Sigmoid colon (tissue), 7 donors: ENCODE measurements at places on chromosomes 12 and 14. TPM values are rescaled to one million over a fixed set of nuclear protein-coding genes. Genes with fewer than 3 reads are reported as not detected.
A peak's percentile ranks its signal among the peaks of the same experiment; 100 is the strongest.

AQP5 gene
- not detected for total RNA-seq

NPFF gene
- total RNA-seq, result not detected

TMEM233 gene
- total RNA-seq, result not detected

NKX2-8 gene
- not detected for total RNA-seq

ANKRD9 gene
- total RNA-seq, result 16.3 TPM

LRRC10 gene
- not detected for total RNA-seq

VSIG10 gene
- 31.1 TPM for total RNA-seq

KLRC2 gene
- total RNA-seq, result not detected

OTX2 gene
- total RNA-seq, result not detected

TAOK3 gene
- 35.0 TPM for total RNA-seq

TMEM63C gene
- total RNA-seq, result 1.1 TPM

NANOG gene
- total RNA-seq, result under 0.01 TPM

OTOGL gene
- 0.71 TPM for total RNA-seq

PIANP gene
- 0.27 TPM for total RNA-seq

CIROP gene
- total RNA-seq, result 0.27 TPM

ARHGEF25 gene
- 140 TPM for total RNA-seq

POTEM gene
- not detected for total RNA-seq

A2ML1 gene
- total RNA-seq, result not detected

LMNTD1 gene
- 1.9 TPM for total RNA-seq

DACT1 gene
- total RNA-seq, result 8.2 TPM

DNA sequence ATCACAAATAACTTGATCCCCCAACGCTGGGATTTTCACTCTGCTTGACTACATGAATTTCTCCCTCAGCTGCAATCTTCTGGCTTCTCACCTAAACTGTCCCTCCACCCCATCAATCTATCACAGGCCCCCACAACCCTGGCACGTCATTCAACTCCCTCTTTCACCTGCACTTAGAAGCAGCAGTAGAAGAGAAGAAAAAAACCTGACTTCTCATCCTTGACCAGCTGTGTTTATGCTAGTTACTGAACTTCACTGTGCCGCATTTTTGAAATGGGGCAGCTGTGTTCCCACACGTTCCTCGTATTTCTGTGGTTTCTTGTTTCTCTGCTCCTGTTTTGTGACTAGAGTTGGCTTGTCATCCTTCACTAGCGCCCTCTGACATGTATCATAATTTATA, 35.0 kb downstream of the ITPR2 start:
- DNase-seq, result no peak

- no peak for DNase-seq
These were observed 10.7 kb downstream of the LLPH start for GRCh38 chr12:66119870-66120241.

DNA sequence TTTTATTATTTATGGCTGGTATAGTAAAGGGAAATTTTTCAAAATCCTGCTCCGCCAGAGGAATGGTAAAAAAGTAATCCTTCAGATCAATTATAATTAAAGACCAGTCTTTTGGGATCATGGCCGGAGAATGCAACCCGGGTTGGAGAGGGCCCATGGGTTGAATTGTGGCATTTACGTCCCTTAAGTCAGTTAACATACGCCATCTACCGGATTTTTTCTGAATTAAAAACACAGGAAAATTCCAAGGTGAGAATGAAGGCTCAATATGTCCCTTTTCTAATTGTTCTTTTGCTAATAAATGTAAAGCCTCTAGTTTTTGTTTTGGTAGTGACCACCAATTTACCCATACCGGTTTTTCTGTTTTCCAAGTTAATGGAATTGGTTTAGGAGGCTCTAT, 602.8 kb downstream of the ALG10 start:
- DNase-seq, result no peak

- no peak for DNase-seq
These were observed 8.8 kb upstream of the PHC1 start for GRCh38 chr12:8905546-8905945.

GRCh38 chr12:84507956-84508850, 404.4 kb downstream of the SLC6A15 start:
- peak; percentile 71 for DNase-seq

GRCh38 chr12:98735821-98736220, 90.7 kb downstream of the APAF1 start:
- DNase-seq, result no peak

GRCh38 chr12:108806346-108806745, 51.0 kb downstream of the SSH1 start:
- DNase-seq, result no peak

DNA sequence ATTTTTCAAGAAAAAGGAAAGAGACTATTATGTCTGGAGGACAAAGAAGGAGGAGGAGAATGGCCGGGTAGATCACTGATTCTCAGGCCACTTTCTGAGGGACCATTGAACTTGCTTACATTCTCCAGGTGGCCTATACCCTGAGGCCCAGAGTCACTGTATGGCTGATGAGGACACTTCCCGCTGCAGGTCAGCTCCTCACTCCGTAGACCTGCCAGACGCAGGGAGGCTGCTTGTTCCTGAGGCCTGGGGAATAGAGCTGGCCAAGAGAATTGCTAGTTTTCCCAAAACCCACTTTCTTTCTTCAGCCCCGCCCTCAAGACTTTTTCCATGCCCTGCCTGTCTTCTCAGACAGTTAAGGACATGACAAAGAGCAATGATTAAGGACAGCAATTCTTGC, 510.5 kb upstream of the TBX3 start:
- no peak for DNase-seq

- no peak for DNase-seq
These were observed 11.6 kb downstream of the RAP1B start for GRCh38 chr12:68622250-68622649.

- no peak for DNase-seq
These were observed 182.3 kb downstream of the RBM19 start for GRCh38 chr12:113783811-113784210.

- no peak for DNase-seq
These were observed 204.4 kb downstream of the ALX1 start for GRCh38 chr12:85484387-85484786.

DNA sequence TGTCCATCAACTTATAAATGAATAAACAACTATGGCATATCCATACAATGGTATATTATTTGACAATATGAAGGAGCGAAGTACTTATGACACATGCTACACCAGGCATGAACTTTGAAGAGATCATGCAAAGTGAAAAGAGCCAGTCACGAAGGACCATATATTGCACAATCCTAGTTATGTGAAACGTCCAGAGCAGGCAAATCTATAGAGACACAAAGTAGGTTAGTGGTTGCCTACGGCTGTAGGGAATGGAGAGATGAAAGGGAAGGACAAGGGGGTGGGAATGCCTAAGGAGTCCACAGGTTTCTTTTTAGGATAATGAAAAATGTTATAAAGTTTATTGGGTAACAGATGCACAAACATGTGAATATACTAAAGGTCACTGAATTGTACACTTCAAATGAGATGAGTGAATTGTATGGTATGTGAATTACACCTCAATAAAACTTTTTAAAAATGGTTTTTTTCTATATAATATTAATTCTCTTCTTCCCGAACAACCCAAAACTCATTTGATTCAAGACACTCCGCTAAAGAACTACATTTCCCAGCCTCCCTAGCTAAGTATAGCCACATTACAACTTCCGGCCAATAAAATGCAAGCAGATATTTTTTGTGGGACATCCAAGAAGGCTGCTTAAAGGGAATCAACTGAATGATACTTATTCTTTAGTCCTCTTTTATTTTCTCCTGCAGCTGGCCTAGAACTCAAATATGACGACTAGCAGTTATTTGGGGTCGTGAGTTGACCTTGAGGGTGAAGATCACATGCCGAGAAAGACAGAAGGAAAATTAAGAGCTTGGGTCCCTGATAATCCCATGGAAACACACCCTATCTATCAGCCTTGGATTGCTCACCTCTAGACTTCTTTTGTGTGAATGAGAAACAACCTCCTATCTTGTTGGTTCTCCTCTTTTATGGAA, 187.2 kb downstream of the TTC8 start:
- DNase-seq, result no peak

DNA sequence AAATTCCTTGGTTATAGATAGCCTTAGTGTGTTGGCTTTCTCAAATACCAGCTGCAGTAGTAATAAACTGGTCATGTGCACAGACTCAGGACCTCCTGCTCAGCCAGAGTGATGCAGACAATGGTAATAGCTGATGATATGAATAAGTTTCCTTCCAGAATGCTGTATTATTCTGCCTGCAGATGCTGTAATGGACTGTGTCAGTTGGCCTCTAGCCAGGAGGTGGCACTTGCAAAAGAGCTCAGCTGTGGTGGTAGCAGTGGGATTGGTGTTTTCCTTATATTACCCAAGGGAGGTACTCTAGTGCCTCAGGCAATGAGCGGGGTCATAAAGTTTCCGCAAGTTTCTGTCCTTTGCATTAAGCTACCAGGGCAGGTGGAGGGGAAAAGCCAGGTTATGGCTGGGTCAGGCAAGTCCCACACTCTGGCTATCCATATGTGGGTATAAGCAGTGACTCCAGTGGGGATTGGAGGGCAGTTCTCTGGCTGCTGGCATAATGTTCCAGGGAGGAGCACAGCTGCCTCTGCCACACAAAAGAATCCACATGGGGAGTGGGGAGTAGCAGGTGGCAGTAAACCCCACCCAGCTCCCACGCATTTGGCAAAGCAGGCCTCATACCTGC, 14.0 kb upstream of the MUCL1 start:
- DNase-seq, result no peak

GRCh38 chr12:2919249-2919648, 28.6 kb downstream of the TULP3 start:
- DNase-seq, result no peak

- DNase-seq, result no peak
These were observed 154.0 kb downstream of the PIWIL1 start for GRCh38 chr12:130491421-130492357.

- no peak for DNase-seq
These were observed 2.8 kb upstream of the SLC25A47 start for GRCh38 chr14:100320157-100320856.

GRCh38 chr12:91506452-91506851, 323.8 kb upstream of the DCN start:
- no peak for DNase-seq

DNA sequence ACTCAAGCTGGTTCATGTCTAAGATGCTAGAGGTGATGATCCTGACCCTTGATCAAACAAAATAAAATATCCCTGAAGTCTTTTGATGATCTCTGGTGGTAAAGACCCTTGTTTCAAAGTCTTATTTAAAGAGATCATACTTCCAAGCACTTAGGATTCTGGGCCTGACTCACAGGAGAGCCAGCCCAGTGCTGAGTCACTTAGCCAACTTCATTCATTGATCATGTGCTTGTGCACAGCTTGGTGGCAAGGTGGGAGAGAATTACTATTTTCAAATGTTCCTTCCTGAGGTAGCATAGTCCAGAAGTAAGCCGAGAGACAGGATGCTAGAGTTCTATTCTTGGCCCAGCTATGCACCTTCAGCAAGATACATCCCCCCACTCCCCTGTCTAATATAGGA, 40.6 kb downstream of the SCN8A start:
- no peak for DNase-seq

GRCh38 chr14:94773655-94774343, 3.9 kb upstream of the GSC start:
- DNase-seq, result no peak

- DNase-seq, result no peak
These were observed 11.9 kb downstream of the NUP37 start for GRCh38 chr12:102107970-102108369.

- no peak for DNase-seq
These were observed 23.0 kb downstream of the ATF7 start for GRCh38 chr12:53603196-53603595.

DNA sequence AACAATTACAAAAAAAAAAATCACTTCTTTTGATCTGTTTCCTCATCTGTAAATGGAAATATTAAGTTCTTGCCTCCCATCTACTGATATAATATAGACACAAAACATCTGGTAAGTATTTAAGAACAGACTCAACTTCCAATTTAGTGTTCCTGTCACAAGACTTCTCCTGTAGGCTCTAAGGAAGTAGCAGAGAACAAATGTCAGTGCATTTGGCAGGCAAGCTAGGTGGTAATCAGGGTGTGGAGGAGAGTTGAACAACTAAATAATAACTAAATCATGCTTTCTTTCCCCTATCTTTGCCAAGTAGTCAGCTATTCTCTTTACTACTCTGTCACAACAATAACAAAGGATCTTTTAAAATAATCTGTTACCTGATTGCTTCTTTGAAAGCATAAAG, 22.1 kb downstream of the BAZ1A start:
- DNase-seq, result no peak

- DNase-seq, result no peak
These were observed 137.4 kb upstream of the C14orf180 start for GRCh38 chr14:104442107-104442551.

- no peak for DNase-seq
These were observed 134.0 kb downstream of the TMEM117 start for GRCh38 chr12:43969882-43970281.

- no peak for DNase-seq
These were observed 349.7 kb downstream of the NRXN3 start for GRCh38 chr14:78519863-78520262.

DNA sequence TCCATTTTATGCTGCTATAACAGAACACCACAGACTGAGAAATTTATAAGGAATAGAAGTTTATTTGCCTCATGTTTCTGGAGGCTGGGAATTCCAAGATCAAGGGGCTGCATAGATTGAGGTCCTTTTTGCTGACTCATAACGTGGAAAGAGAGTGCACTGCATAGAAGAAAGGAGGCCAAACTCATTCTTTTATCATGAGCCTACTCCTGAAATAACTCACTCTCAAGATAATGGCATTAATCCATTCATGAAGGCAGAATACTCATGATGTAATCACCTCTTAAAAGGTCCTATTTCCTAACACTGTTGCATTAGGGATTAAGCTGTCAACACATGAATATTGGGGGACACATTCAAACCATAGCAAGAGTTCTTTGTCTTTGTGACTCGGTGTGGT, 60.0 kb upstream of the FBXO33 start:
- DNase-seq, result no peak

DNA sequence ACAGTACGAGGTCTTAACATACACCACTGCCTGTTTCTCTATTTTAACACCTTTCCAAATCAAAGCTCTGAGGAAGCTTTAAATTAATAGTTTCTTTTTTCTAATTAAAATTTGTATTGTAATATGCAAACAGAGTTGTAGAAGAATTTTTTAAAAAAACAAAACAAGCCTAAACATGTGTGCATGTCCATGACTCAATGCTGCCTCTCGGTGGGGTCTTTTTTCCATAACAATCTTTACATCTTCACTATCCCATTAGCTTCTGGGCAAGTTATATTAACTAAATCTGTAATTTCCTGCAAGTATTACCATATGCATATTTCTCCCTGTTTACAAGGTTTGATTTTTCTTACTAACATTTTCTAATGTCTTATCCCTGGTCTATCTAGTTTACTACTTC, 143.9 kb upstream of the NAV3 start:
- no peak for DNase-seq

DNA sequence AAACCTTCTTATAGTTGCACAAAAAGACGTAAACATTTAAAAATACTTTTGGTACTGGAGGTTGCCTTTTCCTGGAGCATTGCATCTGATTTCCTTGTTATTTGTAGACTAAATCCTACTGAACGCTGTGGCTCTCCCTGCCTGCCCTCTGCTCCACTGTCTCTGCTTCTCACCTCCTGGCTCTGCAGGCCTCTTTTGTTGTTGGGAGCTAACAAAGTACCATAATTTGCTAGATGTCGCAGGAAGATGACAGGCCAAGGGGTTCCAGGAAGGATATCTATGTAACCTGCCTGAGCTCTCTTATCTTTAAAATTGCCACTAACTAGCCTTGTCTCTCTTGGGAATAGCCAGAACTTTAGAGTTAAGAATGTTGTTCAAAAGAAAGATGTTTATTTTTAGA, 21.4 kb downstream of the SYNE2 start:
- no peak for DNase-seq
